NCI-H1436 (cell line): ENCODE measurements at places on chromosomes 16 and 17.

- DNase-seq = no peak
Observed at GRCh38 chr16:12681653-12682052, 122.0 kb downstream of the CPPED1 start.

DNA sequence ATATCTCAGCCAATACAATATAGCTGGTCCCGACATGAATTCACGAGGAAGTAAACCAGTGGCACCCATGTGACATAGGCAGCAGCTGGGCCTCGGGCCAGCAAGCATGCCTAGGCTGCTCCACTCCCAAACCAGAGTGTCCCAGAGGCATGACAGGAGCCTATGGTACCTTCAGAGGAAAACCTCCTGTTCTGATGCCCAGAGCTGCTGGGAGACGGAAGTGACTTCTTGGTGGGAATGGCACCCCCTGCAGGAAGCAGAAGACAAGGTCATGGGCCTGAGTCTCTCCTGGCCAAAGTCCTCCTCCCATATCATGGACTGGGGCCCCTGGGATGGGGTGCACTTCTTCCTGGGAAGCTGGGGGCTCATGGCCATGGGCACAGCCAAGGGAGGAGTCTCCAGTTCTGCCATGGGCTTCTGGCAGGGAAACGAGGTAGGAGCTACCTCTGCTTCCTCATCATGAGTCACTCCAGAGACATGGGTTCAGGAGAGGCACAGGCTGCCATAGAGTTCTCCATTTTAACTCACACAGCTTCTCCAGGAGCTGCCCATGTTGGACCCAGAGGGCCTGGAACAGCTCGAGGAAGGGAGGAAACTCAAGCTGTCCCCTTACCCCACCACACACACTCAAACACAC lies 13.4 kb downstream of the FBF1 start:
- DNase-seq = peak; percentile 28

DNA sequence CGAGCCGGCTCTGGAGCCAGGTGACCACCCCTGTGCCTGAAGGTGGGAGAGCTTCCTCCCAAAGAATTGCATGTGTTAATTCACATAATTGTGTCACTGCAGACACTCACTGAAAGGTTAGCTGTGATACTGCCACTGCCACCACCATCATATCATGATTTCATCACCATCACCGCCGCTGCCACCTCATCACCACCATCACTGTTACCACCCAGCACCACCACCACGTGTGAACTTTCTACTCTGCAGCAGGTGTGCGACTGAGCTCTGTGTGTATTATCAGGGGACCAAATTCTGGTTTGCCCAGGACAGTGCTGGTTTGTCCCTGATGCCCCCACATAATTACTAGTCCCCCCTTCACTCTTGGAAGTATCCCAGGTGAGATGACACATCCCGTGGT lies 15.2 kb downstream of the BCAR1 start:
- DNase-seq = no peak

DNA sequence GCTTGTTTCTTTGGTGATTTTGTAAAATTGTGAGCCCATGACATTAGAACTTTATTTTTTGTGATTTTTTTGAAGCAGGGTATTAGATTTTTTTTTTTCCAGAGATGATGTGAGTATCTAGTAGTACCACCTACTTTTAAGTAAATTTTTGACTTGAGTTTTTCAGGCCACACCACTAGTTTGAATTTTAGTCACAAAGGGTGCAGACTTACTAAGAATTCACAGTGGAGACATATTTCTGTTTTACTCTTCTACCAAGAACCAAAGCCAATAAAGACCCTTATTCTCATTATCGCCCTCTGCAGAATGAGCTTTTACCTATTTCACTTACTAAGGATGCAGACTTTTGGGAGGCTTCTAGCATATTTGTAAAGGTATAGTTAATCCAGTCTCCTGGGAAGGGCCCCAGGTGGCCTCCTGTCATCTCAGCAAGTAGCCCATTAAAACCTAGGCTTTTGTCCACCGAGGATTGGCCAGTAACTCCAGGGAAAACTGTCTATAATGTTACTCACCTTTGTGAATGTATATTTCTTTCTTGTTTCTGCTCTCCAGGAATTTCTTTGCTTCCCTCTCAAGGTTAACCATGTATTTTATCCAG lies 30.6 kb downstream of the NLK start:
- DNase-seq = no peak

DNA sequence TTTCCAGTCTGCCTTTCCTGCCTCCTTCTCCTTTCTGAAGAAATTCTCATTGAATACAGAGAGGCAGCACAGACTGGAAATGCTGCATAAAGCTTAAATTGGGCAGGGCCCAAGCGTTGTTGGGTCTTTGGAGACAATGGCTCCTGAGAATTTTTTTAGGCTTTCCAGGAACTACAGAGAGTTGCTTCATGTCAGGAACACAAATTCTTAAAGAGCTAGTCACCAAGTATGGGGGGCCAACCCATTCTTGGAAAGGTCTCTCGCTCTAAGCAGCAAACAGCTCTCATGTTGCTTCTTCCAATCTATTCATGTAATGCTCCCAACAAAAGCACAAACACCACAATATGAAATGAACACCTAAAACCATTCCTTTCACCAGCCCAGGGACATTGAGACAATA lies 6.9 kb downstream of the HNF1B start:
- DNase-seq = no peak

DNA sequence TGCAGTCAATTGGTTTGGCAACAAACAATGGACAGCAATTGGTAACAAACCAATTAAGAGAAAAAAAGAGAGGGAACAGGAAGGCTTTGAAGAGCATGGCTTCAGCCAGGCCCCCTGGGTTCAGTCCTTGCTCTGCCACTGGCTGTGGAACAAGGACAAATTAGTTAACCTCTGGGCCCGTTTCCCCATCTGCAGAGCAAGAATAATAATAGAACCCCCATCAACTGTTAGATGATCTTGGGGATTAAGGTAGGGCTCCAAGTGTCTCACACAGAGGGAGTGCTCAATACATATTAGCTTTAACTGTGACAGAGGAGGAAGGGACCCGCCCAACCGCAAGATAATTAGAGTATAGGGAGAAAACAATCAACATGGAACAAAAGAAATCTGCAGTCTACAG lies 55.2 kb downstream of the PECAM1 start:
- no peak for DNase-seq

- DNase-seq = no peak
Observed at GRCh38 chr16:15958703-15959348, 9.4 kb downstream of the ABCC1 start.

DNA sequence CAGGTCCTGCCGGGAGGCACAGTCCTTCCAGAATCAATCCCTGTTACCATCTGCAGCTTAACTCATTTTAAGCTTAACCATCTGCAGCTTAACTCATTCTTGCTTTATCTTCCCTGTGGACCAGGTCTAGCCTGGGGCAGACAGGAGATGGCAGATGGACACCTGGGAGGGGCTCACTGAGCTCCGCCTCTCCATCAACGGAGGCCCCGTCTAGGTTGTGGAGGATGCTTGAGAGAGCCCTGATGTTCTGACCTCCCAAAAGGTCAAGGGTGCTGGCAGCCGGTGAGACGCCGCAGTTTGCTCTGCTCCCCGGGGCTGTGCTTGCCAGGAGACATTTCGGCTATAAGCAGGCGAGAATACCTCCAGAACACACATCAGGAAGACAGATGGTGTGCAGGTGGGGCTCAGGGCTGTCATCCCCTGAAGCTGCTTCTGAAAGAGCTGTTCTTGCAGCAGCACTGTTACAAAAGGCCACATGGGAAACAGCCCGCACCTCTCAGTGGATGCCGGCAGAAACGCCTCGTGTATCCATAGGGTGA lies 41.3 kb downstream of the BAIAP2 start:
- DNase-seq = no peak

GRCh38 chr16:57697896-57698537 lies 3.4 kb downstream of the DRC7 start:
- no peak for DNase-seq

GRCh38 chr17:66483906-66484305 lies 181.5 kb downstream of the PRKCA start:
- no peak for DNase-seq

- DNase-seq = peak; percentile 28
Observed at GRCh38 chr16:85718682-85719081, 29.9 kb upstream of the GINS2 start.

DNA sequence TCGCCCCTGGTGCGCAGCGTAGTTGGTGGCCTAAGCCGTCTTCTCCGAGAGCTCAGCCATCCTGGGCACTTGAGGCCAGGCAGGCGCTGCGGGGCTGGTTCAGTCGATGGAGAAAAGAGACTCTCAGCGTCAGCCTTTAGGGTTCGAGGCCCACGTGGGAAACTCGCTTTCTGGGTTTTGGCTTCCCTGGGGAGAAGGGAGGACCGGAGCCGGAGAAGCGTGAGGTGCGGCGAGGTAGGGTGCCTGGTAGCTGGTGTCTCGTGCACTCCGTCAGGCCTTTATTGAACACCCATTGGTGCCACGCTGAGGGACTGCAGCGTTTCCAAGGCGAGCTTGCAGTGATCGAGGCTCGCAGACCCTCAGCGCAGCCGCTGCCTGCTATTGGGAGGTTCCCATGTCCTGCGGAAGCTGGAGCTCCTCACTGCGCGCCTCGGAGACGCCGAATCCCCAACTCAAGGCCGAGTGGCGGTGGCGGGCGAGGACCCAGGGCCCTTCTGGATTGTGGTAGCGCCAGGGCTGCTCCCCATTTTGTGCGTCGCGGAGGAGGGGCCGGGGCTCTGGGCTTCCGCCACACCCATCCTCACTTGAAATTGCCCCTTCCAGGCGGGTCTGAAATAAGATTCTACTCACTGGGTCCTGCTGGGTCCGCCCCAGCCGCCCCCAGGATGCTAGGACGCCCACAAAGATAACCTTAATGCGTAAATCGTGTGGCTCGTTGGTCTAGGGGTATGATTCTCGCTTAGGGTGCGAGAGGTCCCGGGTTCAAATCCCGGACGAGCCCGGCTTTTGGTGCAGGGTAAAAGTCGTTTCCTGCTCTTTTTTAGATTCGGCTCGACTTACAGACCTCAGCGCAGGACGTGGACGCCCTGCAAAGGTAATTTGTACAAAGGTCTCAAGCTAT lies 1.2 kb downstream of the OR1F1 start:
- DNase-seq = peak; percentile 62
